ENCODE measurements at places on chromosomes 16 and 17.

DNA sequence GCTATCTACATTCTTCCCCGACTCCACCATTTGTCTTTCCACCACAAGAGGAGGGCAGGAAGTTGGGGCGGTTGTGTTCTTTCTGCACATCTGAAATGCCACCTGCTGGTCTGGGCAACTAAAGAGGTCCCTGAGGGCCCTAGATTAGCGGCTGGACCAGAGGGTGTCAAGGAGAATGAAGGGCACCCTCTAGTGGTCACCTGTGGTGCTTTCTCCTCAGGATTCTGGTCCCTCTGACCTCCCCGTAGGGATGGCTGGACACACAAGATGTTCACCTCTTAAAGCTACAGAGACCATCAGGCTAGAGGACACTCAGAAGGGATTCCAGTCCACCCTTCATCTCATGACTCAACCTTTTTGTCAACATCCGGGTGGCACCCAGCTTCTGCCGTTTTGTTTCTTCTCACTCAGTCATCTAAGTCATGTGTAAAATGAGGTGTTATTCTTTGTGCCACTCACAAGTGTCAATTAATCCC is 2.9 kb upstream of the SCIMP start:
- DNase-seq: no peak

GRCh38 chr16:19997264-19997663 is 76.4 kb downstream of the GPR139 start:
- DNase-seq: no peak

GRCh38 chr17:65545705-65546523 is 15.5 kb downstream of the AXIN2 start:
- peak; percentile 13 for DNase-seq

DNA sequence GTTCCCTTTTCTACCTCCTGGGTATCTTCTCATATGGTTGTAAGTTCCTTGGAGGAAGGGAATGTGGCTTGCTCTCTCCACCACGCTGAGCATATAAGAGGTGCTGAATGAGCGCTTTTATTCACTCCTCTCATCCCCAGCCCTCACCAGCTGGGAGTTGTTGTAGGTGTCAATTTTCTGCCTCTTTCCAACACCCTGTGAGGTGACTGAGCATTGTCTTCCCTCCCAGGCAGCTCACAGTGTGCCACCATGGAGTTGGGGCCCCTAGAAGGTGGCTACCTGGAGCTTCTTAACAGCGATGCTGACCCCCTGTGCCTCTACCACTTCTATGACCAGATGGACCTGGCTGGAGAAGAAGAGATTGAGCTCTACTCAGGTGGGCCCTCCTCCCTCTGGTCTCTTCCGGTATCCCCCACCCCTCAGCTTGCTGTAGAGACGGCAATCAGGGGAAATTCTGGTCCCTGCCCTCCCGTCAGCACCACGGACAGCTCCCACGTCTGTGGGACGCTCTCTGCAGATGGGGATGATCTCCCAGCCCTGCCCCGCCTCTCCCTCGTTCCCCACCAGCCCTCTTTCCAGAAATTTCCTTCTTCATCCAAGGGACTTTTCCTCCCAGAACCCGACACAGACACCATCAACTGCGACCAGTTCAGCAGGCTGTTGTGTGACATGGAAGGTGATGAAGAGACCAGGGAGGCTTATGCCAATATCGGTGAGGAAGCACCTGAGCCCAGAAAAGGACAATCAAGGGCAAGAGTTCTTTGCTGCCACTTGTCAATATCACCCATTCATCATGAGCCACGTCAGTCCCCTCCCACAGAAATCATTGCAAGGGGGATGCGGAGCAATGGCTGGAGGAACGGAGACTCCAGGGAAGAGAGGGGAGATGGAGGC is 18.3 kb downstream of the CIITA start:
- DNase-seq: no peak

- DNase-seq: no peak
Measured at GRCh38 chr16:82713778-82714177, 87.0 kb downstream of the CDH13 start.

GRCh38 chr16:29811896-29812665 is at the start of gene PRRT2:
TSS of gene PRRT2 (plus strand) at chr16:29812193. CDS start at chr16:29813055, 862 bp downstream.
- DNase-seq: no peak

- DNase-seq: peak; percentile 53
Measured at GRCh38 chr17:9116861-9117568, 95.7 kb downstream of the NTN1 start.

DNA sequence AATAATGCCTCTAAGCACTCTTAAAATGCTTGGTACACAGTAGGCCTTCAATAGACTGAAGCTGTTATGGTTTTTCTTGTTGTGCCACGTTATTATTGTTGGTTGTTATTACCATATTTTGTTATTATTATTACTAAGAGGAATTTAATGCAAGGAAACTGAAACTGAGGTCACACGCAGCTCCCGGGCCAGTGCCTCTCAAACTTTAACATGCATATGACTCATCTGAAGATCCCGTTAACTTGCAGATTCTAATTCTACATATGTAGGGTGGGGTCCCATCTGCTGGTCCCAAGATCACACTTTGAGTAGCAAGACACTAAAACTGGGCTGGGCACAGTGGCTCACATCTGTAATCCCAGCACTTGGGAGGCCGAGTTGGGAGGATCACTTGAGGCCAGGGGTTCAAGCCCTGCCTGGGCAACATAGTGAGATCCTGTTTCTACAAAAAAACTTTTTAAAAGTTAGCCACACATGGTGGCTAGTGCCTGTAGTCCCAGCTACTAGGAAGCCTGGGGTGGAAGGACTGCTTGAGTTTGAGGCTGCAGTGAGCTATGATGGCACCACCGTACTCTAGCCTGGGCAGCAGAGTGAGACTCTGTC is 888 bp downstream of the ACSM5 start:
- no peak for DNase-seq

- DNase-seq: peak; percentile 19
Measured at GRCh38 chr17:58680038-58680369, 11.8 kb downstream of the TEX14 start.

DNA sequence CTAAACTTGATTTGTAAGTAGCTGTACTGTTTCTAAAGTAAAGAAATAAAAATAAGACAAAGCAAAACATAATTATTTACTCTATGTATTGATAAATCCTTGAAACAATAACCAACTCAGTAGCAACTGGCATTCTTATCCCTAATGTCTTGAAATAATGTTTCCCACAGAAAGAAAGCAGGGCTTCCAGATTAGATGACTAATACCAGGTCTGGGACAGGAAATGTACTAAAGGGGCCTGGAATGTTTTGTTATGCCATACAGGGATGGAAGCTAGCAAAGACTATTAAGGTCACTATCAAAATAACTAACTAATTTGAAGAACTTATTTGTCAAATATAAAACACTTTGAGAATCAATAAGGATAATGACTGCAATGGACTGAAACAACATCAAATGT is 82.1 kb downstream of the CFDP1 start:
- DNase-seq: no peak

Measured in chondrocyte (in vitro differentiated cells).